ENCODE measurements at places on chromosomes 2 and 18.
A peak's percentile ranks its signal among the peaks of the same experiment; 100 is the strongest.

- DNase-seq, result no peak
Observed at GRCh38 chr2:102358496-102358895, 2.9 kb downstream of the IL18R1 start.

DNA sequence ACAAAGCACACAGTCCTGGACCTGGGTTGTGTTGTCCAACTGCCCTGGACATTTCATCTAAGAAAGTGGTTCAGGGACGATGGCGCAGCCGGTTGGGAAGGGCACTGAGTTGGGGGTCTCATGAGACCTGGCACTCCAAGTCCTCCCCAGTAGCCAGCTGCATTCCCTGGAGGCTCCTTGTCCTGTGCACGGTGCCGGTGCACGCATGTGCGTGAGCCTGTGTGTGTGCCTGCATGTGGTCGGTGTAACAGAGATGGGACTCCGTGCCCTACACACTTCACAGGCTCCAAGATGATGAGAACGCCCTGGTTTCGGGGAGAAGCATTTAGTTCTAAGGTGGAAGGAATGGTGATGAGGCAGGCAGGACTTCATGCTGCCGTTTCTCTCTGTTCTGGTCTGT is 124.9 kb upstream of the PXDN start:
- no peak for DNase-seq

DNA sequence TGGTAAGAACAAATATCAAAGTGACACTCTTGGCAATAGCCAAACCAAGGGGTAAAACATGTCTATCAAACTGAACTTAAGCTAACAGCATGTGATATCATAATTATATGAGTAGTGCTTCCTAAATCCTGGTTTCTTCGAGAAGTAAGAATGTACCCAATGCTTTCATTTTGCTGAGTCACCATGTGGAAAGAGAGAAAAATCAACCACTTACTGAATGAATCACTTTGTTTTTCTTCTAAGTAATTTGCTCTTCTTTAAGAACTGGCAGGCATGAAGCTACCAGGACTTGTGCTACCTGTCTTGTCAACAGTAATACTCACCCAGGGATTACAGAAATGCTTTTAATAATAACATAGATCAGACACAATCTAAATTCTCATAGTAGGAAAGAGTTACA is 19.0 kb upstream of the DUSP19 start:
- DNase-seq, result no peak

- DNase-seq, result no peak
Observed at GRCh38 chr2:73020657-73021370, 50.7 kb downstream of the SFXN5 start.

DNA sequence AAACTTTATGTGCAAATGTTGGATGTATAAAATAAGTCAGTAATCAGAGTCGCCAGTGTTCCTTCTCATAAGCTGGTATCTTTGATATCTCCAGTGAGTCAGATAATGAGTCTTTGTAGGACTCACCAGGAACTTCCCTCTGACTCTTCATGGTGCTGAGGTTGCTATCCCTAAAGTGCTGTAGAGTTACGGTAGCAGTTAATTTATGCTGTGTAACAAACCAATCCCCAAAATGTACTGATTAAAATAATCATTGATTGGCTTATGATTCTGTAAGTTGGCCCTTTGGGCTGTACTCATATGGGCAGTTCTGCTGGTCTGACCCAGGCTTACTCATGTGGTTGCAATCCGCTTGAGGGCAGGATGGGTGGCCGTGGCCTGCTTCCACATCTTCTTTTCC is 43.8 kb downstream of the MAIP1 start:
- DNase-seq, result no peak

DNA sequence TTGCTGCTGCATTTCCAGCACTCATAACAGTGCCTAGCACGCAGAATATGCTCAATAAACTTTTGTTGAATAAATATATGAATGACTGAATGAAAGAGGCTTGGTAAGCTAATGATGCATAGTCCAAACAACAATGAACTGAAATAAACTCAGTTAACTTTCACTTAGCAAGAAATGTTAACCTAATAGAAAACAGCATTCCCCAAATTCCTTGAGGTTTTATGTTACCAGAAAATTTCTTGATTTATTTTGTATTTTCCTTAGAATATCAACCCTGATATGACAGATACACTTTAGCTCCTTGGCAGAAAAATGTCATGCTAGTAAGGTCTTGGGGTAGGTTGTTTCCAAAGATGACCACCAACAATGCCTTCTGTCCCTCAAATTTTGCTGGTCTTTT is 217.4 kb downstream of the KCNE4 start:
- DNase-seq, result no peak

- DNase-seq, result no peak
Observed at GRCh38 chr2:52970642-52971041, 797.0 kb upstream of the CHAC2 start.

GRCh38 chr2:154459286-154459685 is 239.2 kb upstream of the KCNJ3 start:
- no peak for DNase-seq

- no peak for DNase-seq
Observed at GRCh38 chr18:4351005-4351404, 104.1 kb downstream of the DLGAP1 start.

DNA sequence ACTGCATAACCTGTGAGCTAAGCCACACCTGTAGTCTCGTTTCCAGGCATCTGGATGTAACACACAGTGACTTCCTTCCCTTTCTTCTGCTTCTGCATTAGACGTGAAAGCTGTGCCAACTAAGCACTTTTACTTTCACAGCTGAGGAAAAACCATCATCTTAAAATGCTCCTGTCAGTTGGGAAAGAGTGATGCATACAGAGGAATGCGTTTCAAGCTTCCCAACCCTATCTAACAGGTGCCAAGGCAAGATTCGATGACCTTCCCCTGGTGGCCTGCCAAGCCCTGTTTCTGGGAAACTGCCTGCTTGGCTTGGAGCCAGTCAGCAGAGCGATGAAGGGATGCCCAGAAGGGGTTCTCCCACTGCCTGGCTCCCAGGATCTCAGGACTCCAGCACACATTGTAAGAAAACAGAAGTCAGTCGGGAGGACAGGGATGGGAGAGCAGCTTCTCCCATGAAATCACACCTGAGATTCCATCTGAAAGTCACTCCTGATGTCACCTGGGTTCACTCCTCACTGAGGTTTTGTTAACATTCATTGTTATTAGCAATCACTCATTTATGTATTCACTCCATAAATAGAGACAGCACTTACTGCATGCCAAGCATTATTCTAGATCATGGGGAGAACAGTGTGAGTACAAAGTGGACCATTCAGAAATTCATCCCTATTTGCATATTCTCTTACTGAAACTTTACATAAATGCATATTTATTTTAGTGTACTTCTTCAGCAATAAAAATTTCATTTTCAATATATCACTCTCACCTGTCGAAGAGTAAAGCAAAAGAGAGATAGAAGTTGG is 64.1 kb downstream of the DTNA start:
- no peak for DNase-seq

- DNase-seq, result no peak
Observed at GRCh38 chr2:11941201-11942177, 195.1 kb downstream of the LPIN1 start.

DNA sequence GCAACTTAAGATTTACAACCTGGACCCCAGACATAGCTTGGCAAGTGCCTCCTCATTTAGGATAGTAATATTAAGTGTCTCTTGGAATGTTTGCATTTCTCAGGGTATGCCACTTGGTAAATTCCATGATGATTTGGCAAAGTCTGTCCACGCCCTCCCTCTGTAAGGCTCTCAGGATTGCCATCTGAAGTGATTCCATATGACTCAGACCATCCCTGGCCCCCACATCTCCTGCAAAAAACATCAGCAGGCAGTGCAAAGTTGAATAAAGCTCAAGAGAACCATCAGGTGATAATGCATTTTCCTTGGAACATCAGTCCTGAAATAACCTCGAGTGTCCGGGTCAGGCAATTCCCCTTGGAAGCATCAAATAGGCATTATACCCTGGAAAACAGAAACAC is 27.1 kb upstream of the PIEZO2 start:
- no peak for DNase-seq

- DNase-seq, result no peak
Observed at GRCh38 chr18:79468119-79468789, 72.5 kb downstream of the NFATC1 start.

GRCh38 chr18:69763002-69763401 is 184.7 kb downstream of the CD226 start:
- DNase-seq, result no peak

DNA sequence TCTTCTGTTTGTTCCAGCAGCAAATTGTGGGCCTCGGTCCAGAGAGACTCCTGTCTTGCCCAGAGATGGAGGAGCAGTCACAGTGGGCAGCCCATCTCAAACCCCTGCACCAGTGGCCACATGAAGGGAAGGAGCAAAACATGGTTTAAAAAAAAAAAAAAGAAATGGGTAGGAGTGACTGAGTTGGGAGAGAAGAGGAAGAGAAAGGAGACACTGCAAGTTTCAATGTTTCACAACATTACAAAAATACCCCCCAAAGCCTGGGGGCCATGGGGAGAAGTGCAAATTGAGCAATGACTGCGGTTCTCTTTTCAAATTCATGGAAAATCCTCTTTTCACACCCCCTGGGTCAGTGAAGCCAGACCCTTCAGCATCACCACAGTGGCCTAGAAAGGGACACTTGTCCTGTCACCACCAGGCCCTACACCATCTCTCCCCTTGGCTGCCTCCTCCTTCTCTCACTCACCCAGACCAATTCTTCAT is 117.1 kb downstream of the ZFP36L2 start:
- DNase-seq, result no peak

GRCh38 chr2:104052356-104052755 is 801.6 kb upstream of the POU3F3 start:
- no peak for DNase-seq

GRCh38 chr2:231383416-231384108 is 11.9 kb upstream of the B3GNT7 start:
- DNase-seq, result peak; percentile 61

- no peak for DNase-seq
Observed at GRCh38 chr2:176490061-176490861, 221.0 kb downstream of the MTX2 start.

DNA sequence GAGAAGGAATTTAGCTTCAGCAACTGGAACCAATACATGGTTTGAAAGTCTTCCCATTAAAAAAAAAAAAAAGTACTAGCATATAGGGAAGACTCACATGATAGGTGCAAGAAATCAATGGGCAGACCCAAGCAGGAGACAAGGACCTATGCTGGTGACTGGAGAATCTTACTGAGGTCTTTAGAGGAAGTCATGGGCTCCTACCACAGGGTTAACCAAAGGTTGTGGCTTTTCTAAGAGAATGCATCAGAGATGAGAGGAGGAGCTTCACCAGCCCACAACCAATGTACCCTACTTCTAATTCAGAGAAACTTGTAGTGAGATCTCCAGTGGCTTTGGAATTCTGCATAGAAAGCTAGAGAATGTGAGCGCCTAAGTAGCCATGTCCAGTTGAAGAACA is 207.4 kb downstream of the NCKAP5 start:
- DNase-seq, result no peak

GRCh38 chr2:195419033-195419432 is 238.0 kb upstream of the SLC39A10 start:
- DNase-seq, result no peak

- DNase-seq, result no peak
Observed at GRCh38 chr2:26172871-26173775, at the start of gene GAREM2. GAREM2 (plus strand) TSS chr2:26173088; CDS start chr2:26173221, 133 bp downstream.

GRCh38 chr2:77470096-77470495 is 52.1 kb downstream of the LRRTM4 start:
- DNase-seq, result no peak

All from HFF-Myc (cell line).